Jurkat, Clone E6-1 (cell line): ENCODE measurements at places on chromosomes 11 and 22.

DNA sequence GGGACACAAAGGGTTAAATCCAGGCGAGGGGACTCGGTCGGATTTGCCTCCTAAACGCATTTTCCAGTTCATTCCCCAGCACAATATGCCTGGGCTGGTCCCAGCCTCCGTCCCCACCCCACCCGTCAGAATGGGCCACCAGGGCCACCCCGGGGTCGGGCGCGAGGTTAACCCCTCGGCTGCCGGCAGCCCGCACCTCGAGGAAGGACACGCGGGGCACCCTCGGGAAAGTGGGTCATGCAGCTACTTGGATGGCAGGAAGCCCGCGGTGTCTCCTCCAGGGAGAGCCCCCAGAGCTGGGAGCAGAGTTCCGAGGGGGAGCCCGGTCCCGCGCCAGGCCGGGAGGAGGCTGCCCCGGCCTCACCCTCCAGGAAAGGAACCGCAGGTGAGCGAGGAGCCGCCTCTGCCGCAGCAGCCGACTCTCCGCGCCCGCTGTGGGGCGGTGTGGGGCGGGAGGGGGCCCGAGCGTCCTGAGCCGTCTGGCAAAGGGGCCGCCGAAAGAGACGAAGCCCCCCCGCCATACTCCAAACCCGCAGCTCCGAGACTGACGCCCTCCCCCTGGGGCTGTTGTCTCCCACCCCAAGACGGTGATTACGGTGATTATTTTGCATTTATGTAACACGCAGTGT lies 1.4 kb downstream of the NECTIN1 start:
- DNase-seq = no peak

GRCh38 chr11:109730669-109731068 lies 308.7 kb downstream of the C11orf87 start:
- no peak for DNase-seq

- no peak for DNase-seq
Measured at GRCh38 chr22:50308597-50308935, 1.1 kb upstream of the PLXNB2 start.

GRCh38 chr11:94550513-94550912 lies 6.8 kb downstream of the FUT4 start:
- no peak for DNase-seq

DNA sequence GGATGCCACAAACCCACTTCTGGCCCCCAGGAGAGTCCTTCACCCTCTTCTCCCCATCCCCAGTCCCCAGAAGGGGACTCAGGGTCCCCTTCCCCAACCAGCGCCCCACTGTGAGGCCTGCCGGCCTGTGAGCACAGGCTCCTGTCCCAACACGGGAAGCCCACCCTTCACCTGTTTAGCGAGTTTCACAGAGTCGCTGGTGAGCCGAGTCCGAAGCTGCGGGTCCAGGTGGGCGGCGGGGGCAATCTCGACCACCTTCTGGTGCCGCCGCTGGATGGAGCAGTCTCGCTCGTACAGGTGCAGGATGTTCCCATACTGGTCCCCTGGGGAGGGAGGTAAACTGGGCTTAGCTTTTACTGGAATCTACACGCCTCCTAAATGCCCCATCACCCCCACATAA lies 13.3 kb downstream of the LRFN4 start:
- no peak for DNase-seq

GRCh38 chr22:46490538-46490937 lies 46.9 kb downstream of the CELSR1 start:
- DNase-seq = no peak

DNA sequence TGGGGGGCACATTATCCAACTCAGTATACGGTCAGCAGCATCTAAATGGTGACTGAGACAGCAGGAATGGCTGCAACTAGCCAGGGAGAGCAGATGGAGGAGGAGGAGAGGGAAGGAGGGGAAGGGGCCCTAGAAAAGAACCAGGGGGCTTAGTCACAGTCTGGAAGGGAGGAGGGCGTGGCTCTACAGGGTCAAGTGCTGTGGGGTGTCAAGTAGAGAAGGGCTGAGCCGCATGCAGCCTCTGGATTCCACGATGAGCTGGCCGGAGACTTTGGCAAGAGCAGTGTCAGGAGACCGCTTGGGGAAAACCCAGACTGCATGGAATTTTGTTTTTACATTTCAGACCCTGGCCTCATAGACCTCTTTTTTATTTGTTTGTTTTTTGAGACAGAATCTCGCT lies 25.8 kb upstream of the PPFIA1 start:
- DNase-seq = no peak

DNA sequence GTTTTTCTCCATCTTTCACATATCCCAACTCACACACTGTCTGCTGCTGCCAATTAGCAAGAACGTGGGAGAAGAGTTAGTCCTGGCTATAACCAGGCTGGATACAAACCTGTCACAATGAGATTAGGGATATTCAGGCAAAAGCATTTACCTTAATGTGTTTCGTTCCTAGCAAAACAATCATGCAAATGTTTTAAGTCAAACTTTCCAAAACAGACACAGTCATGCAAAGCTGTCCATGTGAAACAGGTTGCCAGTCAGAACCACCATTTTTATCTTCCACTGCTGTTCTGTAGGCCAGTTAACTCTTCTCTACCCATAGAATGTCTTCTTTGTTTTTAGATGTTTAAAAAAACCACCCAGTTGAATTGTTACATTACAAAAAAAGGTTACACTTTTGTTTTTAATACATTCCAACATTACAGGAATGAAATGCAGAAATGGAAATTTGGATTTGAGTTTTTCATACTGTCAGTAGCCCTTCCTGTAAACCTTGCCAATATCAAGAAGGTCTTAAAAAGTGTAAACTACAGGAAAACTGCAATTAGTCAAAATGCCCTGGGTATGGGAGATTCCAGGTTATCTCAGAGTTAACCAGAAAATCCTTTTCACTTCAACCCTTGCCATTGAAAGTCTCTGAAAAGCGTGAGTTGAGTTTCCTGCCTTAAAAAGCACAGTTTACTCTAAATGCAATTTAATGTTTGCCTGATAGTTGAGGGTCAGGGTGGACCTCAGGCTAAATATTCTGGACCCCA lies 34.2 kb upstream of the LDLRAD3 start:
- DNase-seq = no peak

GRCh38 chr11:79208126-79208525 lies 232.7 kb downstream of the TENM4 start:
- DNase-seq = no peak

DNA sequence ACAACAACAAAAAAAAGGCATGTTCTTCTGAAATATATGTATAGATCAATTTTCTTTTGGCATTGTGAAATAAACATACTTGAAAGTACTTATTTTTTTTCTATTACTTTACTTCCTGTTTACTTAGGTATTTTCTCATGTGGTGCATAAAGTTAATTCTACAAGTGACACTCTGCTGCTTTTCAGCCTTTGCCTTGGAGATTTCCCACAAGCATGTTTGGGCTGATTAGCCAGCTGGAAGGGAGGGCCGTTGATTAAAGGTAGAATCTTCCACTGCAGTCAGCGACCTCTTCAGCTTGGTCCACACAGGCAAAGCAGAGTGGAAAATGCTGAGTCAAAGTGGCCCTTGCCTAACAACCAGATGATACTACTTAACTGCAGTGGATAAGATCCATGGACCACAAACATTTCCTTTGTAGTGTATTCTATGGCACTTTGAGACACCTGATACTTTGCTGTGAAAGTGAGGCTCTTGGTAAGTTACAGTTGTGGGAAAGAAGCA lies 176.0 kb downstream of the ARHGAP42 start:
- peak; percentile 37 for DNase-seq

DNA sequence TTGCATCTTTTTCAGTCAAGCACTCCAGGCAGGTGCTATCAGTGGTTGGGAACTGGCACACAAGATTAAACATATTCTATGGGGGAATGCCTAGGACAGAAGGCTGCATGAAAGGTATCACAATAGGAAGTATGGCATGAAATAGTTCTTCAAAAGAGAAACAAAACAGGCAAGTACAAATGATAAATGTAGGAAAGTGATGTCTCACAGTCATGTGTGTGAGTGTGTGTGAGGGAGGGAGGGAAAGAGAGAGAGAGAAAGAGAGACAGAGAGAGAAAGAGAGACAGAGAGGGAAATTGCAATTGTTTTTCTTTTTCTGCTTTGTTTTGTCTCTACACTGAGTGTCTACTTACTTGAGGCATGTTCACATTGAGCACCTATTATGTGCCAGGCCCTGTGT lies 456.3 kb downstream of the MIAT start:
- DNase-seq = no peak

DNA sequence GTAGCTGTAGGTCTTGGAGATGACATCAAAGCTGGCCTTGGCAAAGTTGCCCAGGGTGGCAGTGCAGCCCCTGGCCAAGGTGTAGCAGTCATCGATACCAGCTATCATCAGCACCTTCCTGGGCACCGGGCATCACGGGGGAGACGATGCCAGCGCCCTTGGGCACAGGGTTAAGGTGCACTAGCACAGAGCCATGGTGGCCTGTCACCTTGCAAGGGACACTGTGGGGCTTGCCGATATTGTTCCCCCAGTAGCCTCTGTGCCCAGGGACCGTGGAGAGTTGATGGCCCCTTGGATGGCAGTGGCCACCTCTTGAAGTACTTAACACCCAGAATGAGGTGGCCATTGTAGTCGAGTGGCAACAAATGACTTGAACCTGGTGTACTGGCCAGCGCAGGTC lies 44.4 kb upstream of the FTH1 start:
- no peak for DNase-seq

- no peak for DNase-seq
Measured at GRCh38 chr22:45896153-45896951, 80.6 kb downstream of the WNT7B start.

DNA sequence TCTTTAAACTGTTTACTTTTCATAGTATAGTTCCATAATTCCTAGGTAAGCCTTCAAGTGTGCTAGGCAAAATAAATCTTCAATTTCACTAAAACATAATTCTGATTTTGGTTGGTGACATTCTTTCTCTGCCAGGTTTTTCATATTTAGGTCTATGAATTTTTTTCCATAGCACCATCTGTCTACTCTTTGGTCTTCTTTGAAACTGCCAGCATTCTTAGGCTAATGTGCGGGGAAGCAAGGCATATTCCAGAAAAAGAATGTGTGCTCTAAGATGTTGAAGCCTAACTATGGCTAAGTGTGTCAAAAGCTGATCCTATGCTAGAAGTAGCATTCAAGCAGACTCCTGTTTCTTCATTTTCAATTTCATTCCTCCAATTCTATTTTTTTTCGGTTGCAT lies 213.9 kb upstream of the C11orf87 start:
- no peak for DNase-seq

- no peak for DNase-seq
Measured at GRCh38 chr11:73384125-73384441, 7.9 kb downstream of the RELT start.

DNA sequence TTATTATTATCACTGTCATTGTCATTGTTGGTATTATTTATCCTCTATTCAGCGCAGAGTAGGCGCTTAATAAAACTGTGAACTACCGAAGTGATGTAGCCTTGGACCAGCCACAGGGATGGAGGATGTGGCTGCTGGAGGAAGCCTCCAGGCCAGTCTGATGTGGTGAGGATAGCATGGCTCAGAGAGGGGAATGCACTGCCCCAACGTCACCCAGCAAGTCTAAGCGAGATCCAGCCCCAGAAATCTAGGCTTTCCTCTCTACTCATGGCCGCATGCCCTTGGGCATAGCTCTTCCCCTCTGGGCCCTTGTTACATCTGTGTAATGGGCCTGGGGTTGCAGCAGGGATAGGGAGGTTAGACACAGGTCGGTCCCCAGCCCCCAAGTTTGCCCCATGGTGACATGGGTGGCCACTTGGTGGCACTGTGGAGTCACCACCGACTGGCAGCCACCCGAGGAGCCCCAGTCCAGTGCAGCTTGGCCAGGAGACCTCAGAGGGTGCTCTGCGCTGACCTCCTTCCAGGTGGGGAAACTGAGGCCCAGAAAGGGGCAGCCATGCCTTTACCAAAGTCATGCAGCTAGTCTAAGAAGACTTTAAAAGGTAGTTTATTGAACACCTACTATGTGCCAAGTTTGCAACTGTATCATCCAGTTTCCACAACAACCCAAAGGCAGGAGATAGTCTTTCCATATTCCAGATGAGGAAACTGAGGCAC lies 395.7 kb downstream of the MN1 start:
- no peak for DNase-seq

DNA sequence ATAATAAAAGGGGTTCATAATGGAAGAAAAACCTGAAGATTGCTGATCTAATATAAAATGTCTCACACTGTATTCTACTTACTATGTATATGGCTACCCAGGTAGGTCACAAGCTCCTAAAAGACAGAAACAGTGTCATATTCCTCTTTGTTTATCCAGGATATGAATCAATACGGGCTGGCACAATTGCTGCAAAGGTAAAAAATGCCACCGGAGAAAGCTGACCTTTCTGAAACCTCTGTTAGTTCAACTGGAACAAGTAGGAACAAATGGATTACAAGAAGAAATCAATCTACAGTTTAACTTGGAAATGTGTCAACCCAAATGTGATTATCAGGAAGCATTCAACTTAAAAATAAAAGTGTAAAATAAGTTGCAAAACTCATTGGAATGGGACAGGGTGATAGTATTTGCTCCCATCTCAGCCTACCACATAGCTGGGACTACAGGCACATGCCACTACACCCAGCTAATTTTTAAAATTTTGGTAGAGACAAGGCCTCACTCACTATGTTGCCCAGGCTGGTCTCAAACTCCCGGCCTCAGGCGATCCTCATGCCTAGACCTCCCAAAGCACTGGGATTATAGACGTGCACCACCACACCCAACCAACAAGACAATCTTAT lies 27.6 kb downstream of the SLC35F2 start:
- no peak for DNase-seq

- no peak for DNase-seq
Measured at GRCh38 chr11:206526-207207, 532 bp downstream of the BET1L start.

DNA sequence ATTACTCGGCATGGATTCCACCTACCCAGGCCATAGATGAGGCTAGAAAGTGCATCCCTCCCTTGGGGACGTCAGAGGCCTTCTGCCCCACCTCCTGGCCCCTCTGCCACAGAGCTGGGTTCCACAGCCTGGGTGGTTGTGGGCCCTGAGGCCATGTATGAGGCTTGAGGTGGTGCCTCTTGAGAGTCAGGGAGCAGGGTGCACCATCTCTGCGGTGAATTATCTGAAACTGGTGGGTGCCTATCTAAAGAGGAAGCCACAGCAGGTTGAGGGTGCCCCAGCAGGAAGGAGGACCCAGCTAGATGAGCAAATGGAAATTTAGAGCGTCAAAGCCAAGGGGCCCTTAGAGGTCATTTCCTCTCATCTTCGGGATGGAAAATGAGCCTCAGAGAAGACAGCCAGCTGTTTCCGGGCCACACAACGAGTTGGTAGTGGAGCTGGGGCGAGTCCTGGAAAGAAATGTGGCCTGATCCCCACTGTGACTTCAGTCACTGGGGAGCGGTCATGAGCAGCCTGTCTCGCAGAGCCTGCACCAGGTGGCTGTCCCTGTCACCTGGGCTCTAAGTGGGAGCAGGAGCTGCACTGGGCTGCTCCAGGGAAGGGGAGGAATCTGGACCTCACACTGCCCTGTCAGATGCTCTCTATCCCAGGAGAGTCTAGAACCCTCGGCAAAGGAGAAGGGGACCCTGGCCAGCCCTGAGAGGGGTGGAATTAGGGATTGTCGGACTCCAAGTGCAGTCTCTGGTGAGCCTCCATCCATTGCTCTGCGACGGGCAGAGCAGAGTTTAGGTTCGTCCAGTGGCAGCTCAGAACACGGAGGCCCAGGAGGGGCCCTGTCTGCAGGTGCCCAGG lies 7.3 kb downstream of the ADORA2A start:
- peak; percentile 97 for DNase-seq

- no peak for DNase-seq
Measured at GRCh38 chr22:23984430-23984829, 4.5 kb downstream of the GSTT2 start.
